ENCODE measurements at places on chromosomes 7 and 10.

DNA sequence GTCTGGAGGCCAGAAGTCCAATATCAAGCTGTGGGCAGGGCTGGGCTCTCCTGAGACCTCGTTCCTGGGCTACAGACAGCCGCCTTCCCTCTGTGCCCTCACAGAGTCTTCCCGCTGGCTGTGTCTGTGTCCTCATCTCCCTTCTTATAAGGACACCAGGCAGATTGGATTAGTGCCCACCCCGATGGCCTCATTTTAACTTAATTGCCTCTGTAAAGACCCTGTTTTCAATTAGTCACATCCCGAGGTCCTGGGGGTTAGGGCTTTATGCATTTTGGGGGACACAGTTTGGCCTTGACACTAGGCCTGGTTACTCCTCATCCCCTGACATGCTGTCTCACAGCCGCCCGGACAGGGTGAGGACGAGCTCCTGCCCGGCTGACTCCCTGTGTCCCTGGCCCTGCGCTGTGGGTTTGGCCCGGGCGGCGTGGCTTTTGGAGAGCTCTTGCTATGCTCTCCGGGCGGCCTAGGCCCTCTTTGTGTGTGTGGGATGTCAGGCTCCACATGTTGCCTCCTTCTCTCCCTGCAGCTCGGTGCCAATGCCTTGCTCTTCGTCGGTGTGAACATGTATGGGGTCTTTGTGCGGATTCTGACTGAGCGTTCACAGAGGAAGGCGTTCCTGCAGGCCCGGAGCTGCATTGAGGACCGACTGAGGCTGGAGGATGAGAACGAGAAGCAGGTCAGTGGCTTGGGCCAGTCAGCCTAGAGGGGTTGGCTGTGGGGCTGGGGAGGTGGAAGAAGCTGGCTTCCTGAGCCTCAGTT is 18.2 kb downstream of the ADCY1 start:
- DNase-seq, result no peak

DNA sequence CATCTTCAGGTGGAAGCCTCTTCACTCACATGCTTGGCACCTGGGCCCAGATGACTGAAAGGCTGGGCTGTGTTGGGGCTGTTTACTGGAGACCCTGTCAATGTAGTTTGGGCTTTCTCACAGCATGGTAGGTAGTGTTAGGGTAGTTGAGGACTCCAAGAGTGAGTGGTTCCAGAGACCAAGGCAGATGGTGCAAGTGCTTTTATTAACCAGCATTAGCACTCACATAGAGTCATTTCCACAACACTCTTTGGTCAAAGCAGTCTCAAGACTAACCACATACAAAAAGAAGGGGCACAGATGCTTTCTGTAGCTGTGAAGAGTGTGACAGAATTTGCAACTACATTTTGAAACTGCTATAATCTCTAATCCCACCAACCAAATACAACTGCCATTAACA is 135.0 kb downstream of the RTKN2 start:
- DNase-seq, result no peak

DNA sequence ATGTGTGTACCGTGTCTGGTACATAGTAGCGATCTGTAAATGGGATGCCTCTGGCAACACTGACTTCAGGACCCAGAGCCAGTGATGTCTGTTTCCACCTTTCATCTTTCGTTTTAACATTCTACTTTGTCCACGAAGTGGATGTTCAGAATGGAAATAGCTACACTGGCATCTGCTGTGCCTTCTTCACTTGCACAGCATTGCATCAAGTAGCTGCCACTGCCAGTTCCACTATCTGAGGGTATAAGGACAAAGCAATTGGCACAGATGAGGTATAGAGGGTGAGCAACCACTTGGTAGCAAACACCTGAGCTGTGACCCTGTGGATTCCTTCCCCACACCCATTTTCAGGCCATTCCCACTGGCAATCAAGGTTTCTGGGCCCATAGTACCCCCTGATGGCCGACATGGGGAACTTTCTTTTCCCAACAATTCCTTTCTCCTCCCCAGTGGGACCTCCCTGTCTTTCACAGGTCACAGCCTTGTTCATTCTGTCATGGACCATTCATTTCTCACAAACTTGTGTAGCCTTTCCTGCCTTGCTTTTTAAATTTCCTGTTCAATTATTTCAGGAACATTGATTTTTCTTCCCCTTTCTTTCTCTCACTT is 4.0 kb downstream of the ITGA8 start:
- DNase-seq, result no peak

DNA sequence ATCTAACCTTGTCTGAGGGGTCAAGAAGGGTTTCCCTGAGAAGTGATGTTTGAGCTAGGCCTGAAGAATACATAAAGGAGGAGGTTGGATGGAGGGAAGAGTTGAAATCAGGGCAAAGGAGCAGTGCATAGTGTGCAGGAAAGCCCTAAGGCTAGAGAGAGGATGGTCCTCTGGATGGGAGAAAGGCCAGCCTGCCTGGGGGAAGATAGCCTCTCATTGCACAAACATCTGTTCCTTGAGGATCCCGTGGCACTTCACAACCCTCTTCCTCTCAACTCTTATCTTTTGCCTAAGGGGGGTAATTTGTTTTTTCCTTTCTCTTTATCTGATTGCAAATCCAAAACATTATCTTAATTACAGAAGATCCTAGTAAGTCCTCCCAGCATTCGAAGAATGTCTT is 35.7 kb downstream of the STAMBPL1 start:
- no peak for DNase-seq

- no peak for DNase-seq
These were observed 82.3 kb downstream of the PRKAG2 start for GRCh38 chr7:151794508-151795167.

DNA sequence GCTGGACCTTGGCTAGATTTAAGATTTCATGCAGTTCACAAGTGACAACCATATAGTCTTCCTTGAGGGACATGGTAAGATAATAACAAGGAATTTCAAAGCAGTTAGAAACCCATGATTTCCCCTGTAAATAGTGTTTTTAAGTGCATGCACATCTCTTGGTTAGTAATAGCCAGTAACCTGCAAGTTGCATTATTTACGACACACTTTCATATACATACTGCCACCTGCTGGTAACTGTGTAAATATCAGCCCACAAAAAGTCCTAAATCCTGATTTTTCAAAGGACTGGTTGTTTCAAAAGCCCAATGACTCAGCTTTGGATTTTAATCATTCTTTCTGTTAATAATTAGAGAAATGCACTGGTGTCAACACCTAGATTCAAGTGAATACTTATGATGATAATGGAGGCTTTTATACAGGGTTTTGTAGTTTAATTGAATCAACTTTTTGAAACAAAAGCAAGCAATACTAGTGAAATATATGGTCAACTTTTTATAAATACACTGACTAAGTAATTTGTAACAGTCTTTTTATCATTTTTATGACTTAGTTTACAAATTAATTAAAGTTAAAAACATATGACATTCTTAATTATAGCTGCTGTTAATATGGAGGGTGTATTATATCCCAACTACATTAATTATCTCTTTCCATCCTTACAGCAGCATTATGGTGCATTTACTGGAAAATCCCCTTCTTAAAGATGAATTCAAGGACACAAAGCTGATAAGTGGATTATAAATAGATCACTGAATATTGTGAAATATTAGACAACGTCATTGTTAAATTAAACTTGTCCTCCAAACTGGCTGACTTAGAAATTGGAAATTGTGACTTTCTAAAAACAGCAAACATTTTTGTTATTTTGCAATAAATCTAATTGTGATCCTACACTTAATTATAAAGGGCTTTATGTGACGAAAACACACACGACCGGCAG is 367.7 kb upstream of the SEMA3D start:
- DNase-seq, result no peak

- peak; percentile 50 for DNase-seq
These were observed 49.5 kb downstream of the CHN2 start for GRCh38 chr7:29243910-29244655.

- no peak for DNase-seq
These were observed 9.0 kb upstream of the SLC13A1 start for GRCh38 chr7:123208793-123209192.

DNA sequence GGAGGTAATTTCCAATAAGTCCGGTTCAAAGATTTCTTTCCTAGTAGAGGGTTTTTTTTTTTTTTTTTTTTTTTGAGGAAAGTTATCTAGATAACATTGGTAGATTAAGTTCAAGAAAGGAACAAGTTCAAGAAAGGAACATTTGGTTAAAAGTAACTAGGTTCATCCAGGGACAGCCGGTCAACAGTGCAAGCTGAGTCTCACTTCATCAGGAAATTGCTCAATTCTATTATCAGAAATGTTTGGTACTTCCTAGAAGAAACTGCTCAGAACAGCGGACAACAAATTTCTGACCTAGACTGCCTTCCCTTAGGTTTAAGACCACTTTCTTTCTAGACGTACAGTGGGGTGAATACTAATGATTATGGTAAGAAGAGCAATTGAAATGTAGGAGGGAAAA is 3.7 kb upstream of the IL2RA start:
- DNase-seq, result no peak

DNA sequence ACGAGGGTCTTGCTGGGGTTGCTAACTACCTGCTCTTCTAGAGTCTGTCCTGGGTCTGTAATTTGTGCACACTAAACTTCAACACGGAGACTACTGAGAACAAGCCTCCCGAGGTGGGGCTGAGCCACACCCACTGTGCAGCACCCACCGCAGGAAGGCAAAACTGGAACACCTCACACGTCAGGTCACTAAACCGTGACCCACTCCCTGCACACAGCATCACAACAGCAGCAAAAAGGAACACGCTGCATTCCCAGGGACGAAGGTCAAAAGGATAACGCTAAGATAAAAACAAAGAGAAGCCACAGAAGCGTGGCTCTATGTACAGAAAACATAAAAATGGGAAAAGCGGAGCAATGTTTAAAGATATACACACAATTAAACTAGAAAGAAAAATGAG is 170.1 kb downstream of the MAD1L1 start:
- no peak for DNase-seq

DNA sequence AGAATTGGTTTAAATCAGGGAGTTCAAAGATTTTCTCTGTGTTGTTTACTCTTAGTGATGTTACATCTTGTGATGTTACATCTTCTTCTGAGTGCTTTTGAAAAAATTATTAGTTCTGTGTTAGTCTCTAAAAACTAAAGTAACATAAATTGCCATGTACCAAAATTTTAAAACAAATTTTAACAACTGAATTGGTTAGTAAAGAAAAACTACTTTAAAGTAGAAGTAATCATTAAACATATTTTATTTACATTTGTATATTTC is 5.2 kb upstream of the IGF2BP3 start:
- no peak for DNase-seq

GRCh38 chr10:91711885-91712680 is 79.2 kb upstream of the PPP1R3C start:
- DNase-seq, result no peak

DNA sequence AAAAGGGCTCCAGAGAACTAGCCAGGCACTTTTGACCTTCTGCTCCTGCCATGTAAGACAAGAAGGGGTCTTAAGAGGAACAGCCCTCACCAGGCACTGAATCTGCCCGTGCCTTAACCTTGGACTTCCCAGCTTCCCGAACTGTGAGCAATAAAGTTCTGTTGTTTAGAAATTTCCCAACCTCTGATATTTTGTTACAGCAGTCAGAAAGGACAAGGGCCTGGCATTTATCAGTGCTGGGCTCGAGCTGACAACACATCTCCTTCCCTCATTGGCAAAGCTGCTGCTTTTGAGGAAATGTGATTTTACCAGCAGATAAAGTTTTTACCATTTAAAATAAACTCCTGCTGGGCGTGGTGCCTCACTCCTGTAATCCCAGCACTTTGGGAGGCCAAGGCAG is 103.5 kb downstream of the GPR26 start:
- no peak for DNase-seq
